ENCODE measurements at places on chromosomes 5 and 9.

GRCh38 chr5:120053841-120054240, 410.3 kb upstream of the PRR16 start:
- DNase-seq: no peak

- DNase-seq: peak; percentile 79
Observed at GRCh38 chr5:149141224-149141956, at the start of gene ABLIM3. TSS of gene ABLIM3 (plus strand) at chr5:149141493. CDS start at chr5:149142096, 603 bp downstream.

DNA sequence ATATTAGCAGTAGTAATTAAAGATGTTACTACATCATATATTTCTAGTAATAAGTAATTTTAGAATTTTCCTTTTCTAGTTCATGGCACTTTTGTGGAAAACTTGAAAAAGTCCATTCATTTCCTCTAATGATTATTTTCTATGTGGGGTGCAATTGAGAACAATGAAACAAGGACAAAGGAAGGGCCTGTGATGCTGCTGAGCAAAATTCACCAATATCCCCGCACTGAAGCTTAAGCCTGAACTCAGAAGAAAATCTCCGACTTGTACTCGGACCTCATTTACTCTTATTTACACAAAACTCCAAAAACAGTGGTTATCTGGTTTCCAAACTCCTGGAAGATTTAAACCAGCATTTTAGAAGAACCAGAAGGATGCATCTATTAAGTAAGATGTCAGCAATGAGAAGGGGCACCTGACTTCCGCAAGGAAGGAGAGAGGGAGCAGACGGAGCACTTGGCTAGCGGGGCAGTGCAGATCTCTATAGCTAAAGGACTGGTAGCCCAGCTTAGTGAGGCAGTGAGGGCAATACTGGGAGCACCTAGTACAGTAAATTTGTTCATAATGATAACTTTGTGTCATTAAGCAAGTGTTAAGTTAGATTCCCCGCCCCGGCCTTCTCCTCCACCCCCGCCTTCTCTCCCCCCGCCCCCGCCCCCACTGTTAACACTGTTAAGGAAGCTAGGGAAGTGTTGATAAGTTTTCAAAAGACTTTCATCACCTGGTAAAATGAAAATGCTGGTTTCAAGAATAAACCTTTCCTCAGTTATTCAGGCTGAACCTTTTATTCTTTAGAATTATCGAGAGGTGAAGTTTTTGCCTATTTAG, 123.3 kb downstream of the ZSWIM6 start:
- DNase-seq: no peak

GRCh38 chr5:112467485-112467884, 48.4 kb upstream of the EPB41L4A start:
- DNase-seq: no peak

DNA sequence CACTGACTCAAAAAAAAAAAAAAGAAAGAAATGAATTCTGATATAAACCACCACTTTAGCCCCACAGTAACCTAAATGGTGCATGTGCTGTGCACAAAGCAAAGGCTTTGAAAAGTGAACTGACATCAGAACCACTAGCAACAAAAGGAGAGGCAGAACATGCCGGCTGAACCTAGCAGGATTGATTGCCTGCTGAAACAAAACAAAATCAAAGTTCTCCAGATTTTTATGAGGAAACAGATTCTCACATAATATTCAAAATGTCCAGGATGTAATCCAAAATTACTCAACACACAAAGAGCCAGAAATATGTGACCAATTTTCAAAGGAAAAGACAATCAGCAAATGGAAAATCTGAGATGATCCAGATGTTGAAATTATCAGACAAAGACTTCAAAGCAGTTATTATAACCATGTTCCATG, 37.9 kb downstream of the UBTD2 start:
- DNase-seq: no peak

- DNase-seq: no peak
Observed at GRCh38 chr9:116718111-116718510, 31.0 kb downstream of the TRIM32 start.

- no peak for DNase-seq
Observed at GRCh38 chr9:5002811-5003210, 17.7 kb downstream of the JAK2 start.

GRCh38 chr5:54772231-54772630, 213.2 kb downstream of the ESM1 start:
- DNase-seq: no peak

GRCh38 chr9:18261181-18261580, 212.8 kb upstream of the ADAMTSL1 start:
- no peak for DNase-seq

DNA sequence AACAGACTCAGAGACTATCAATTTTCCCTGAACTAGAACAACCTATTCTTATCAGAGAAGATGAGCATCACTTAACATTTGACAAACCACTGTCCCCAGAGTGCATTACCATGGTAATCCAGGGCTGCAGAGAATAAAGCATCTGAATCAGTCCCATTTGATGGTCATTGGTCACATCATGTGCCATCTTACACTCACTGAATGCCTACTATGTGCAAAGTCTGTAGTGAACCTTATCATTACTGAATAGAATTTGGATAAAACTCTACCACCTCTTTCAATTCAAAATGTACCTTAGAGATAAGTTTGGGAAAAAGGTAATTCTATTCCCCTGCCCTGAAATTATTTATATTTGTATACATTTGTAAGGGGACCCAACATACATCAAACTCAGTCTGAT, 156.4 kb upstream of the TRPC7 start:
- DNase-seq: no peak
